Heart left ventricle (tissue), 16 donors: ENCODE measurements at places on chromosomes 5 and 9. TPM values are rescaled to one million over a fixed set of nuclear protein-coding genes. Genes with fewer than 3 reads are reported as not detected.

Gene IFT74
- polyA plus RNA-seq: 5.3 TPM

Gene DMRT3
- polyA plus RNA-seq: not detected

Gene ADRB2
- polyA plus RNA-seq: 1.8 TPM

- peak; percentile 76 for DNase-seq
Measured at GRCh38 chr5:172167895-172168294, 20.1 kb downstream of the STK10 start.

Gene SLC34A3
- not detected for polyA plus RNA-seq
